LHCN-M2 (cell line): ENCODE measurements at places on chromosomes 6 and 20. TPM values are rescaled to one million over a fixed set of nuclear protein-coding genes. Genes with fewer than 3 reads are reported as not detected.

Gene LRRN4
- total RNA-seq, result not detected in 2 replicates

Gene COL21A1
- total RNA-seq, result 0.26 and 12.9 TPM in 2 replicates

Gene GMNN
- 52.4 and 60.5 TPM in 2 replicates for total RNA-seq

Gene CCN2
- 46.6 and 51.8 TPM in 2 replicates for total RNA-seq

Gene JAG1
- 6.2 and 8.3 TPM in 2 replicates for total RNA-seq

Gene C6orf58
- total RNA-seq, result not detected in 2 replicates

Gene GSTA5
- total RNA-seq, result not detected in 2 replicates

Gene SLC25A27
- 0.58 and 2.1 TPM in 2 replicates for total RNA-seq

Gene TGM3
- total RNA-seq, result not detected in 2 replicates

Gene SLC52A3
- total RNA-seq, result not detected in 2 replicates

Gene TINAG
- total RNA-seq, result 0.13 and 0.29 TPM in 2 replicates

Gene OR2B6
- not detected in 2 replicates for total RNA-seq

Gene EYS
- total RNA-seq, result 0.26 and 0.98 TPM in 2 replicates

Gene KCNG1
- 0.34 and 0.71 TPM in 2 replicates for total RNA-seq

Gene COL20A1
- 0.06 TPM in 1 of 2 replicates, not detected in the other for total RNA-seq

Gene UST
- 4.9 and 5.6 TPM in 2 replicates for total RNA-seq

Gene FOXP4
- total RNA-seq, result 4.2 and 4.6 TPM in 2 replicates

Gene MUC21
- not detected in 2 replicates for total RNA-seq

Gene RAET1L
- total RNA-seq, result not detected in 2 replicates

Gene OXT
- not detected in 2 replicates for total RNA-seq

Gene MYO6
- total RNA-seq, result 6.1 and 7.3 TPM in 2 replicates

Gene MICA
- total RNA-seq, result 23.5 and 27.8 TPM in 2 replicates

Gene WFDC2
- not detected in 2 replicates for total RNA-seq

Gene GTF2H4
- 9.0 and 16.2 TPM in 2 replicates for total RNA-seq

Gene SRSF3
- total RNA-seq, result 137 and 181 TPM in 2 replicates

Gene PTCRA
- not detected in 2 replicates for total RNA-seq

Gene GGT7
- total RNA-seq, result 5.7 and 7.3 TPM in 2 replicates

Gene RPS18
- 2,111 and 2,414 TPM in 2 replicates for total RNA-seq

Gene LCA5
- 2.2 and 3.6 TPM in 2 replicates for total RNA-seq

Gene NR2E1
- total RNA-seq, result not detected in 2 replicates

Gene FAM83C
- total RNA-seq, result not detected in 2 replicates

Gene SLC17A1
- not detected in 2 replicates for total RNA-seq

Gene SEL1L2
- not detected in 2 replicates for total RNA-seq

Gene ELOVL2
- total RNA-seq, result 0.06 TPM in 1 of 2 replicates, not detected in the other

Gene SNTA1
- 26.2 and 29.7 TPM in 2 replicates for total RNA-seq

Gene NQO2
- 28.8 and 30.1 TPM in 2 replicates for total RNA-seq

Gene HLA-DQA1
- not detected in 2 replicates for total RNA-seq

Gene LIN28B
- total RNA-seq, result not detected in 2 replicates
